Dermis microvascular lymphatic vessel endothelial cell (primary cell): ENCODE measurements at places on chromosomes 7 and 10. TPM values are rescaled to one million over a fixed set of nuclear protein-coding genes. Genes with fewer than 3 reads are reported as not detected.

The GALNT17 gene
- total RNA-seq = not detected in 2 replicates

The ZP3 gene
- total RNA-seq = 1.7 and 2.5 TPM in 2 replicates

The SPDYE1 gene
- not detected in 2 replicates for total RNA-seq

The DDX50 gene
- total RNA-seq = 30.6 and 33.1 TPM in 2 replicates

The PRPS1L1 gene
- total RNA-seq = not detected in 2 replicates

The CCL24 gene
- total RNA-seq = not detected in 2 replicates

The PIK3AP1 gene
- under 0.01 and 0.13 TPM in 2 replicates for total RNA-seq

The SEMA3C gene
- total RNA-seq = under 0.01 and 3.9 TPM in 2 replicates

The PDLIM1 gene
- total RNA-seq = 51.1 and 122 TPM in 2 replicates

The OGDHL gene
- 0.13 and 1.0 TPM in 2 replicates for total RNA-seq

The CAV2 gene
- 155 and 161 TPM in 2 replicates for total RNA-seq

The CLDN12 gene
- 11.0 and 15.4 TPM in 2 replicates for total RNA-seq

The MGAM2 gene
- total RNA-seq = not detected in 2 replicates

The KCNIP2 gene
- 0.13 TPM in 2 replicates for total RNA-seq

The ACTR3C gene
- 4.7 and 7.1 TPM in 2 replicates for total RNA-seq

The IL15RA gene
- 8.6 and 18.0 TPM in 2 replicates for total RNA-seq

The CLIP2 gene
- total RNA-seq = 28.8 and 31.5 TPM in 2 replicates

The BMS1 gene
- total RNA-seq = 15.9 and 17.1 TPM in 2 replicates
